ENCODE measurements at places on chromosomes 12 and 14. TPM values are rescaled to one million over a fixed set of nuclear protein-coding genes. Genes with fewer than 3 reads are reported as not detected.

DNA sequence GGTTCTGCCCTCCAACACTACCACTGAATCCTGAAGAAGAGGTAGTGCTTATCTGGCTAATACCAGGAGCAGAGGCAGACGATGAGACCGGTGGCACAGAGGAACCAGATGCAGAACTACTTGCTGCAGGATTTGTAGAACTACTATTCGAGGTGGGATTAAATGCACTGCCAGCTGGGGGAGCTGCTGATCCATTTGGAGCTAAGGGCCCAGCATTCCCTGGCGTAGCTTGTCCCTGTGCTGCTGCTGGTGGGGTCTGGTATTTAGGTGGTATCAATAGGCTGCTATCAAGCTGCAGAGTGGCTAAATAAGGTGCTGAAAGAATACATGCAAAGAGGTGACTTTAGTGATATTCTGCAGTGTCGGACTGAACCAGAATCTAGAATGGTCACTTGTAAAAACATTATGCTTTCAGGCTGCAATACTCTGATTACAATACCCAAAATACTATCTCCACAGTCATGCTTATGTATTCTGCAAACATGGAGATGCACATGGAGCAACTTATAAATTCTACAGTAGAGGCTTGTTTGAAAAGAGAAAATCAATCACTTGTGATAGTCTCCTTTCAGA, 294.2 kb downstream of the MED13L start:
- no peak for DNase-seq

DNA sequence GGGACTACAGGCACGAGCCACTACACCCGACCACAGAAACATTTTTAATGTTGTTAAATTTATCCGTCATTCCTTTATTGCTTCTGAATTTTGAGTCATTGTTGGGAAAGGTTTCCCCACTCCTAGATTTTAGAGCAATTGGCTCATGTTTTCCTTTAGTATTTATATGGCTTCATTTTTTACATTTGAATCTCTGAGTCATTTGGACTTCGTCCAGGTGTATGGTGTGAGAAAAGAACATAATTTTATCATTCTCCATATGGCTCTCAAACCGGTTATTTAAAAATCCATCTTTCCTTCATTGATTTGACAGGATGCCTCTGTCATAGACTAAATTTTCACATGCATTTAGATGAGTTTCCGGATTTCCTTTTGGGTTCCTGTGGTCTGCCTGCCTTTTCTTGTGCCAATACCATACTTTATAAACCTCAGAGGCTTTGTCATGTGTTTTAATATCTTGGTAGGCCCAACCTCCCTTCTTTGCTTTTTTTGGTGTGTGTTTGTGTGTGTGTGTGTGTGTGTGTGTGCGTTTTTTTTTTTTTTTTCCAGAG, 30.9 kb downstream of the LRTM2 start:
- peak; percentile 10 for DNase-seq

The KDM5A gene
- 15.8 TPM for polyA plus RNA-seq

The TDRD9 gene
- polyA plus RNA-seq = 0.26 TPM

- DNase-seq = peak; percentile 86
These were observed 75.0 kb downstream of the TGFB3 start for GRCh38 chr14:75906680-75907280.

Data from muscle of leg (tissue), 16 donors.